ENCODE measurements at places on chromosomes 16 and 17.

- DNase-seq = no peak
Measured at GRCh38 chr16:65289022-65289421, 167.2 kb upstream of the CDH11 start.

DNA sequence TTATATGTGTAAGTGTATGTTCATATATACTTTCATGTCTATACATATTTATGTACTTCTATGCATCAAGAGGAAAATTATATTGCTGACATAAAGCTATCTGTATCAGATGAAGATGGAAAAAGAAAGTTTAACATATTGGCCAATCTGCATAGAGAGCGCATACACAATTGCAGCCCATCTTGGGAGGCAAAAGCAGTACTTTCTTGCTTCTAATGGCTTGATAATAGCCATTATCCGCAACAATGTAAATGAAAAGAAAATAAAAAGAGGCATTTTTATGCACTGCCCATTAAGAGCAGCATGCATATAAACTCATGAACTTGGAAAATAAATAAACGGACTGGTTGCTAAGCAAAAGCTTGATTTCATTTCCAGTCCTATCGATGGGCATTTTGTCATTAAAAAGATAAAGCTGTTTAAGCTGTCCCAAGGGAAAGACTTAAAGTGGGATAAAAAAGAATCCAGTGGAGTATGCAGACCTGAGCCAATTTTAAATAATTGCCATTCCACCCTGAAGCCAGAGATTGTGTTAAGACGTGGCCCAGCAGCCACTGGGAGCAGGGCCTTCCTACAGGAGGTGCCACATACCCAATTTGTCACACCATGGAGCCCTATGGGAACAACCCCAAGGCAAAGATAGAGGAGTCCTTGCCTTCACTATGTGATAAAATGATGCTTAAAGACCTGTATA is 183.6 kb upstream of the CDH11 start:
- no peak for DNase-seq

DNA sequence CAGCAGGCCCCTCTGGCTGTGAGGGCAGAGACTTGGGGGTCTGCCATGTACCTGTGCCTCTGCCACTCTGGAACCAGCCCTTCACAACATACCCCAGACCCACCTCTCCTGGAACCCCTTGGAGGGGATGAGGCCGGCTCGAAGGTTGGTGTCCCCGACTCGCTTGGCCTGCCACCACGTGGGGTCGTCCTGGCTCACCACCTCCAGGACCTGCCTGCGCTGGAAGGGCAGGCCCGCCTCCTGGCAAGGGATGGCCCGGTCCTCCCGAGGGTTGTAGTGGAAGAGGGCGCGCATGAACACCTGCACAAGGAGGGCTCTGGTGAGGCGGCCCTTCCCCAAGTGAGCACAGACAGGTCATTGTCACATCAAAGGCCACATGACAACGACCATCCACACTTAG is 12.2 kb downstream of the MPP3 start:
- DNase-seq = no peak

- no peak for DNase-seq
Measured at GRCh38 chr16:9438991-9439390, 347.5 kb downstream of the HAPSTR1 start.

- DNase-seq = no peak
Measured at GRCh38 chr17:53428913-53429312, 393.8 kb upstream of the KIF2B start.

GRCh38 chr17:74737299-74738050 is 419 bp downstream of the RAB37 start:
- peak; percentile 55 for DNase-seq

GRCh38 chr17:36647636-36648035 is 46.3 kb downstream of the MRM1 start:
- no peak for DNase-seq

GRCh38 chr16:27795992-27796614 is 246.2 kb downstream of the KATNIP start:
- DNase-seq = peak; percentile 2

DNA sequence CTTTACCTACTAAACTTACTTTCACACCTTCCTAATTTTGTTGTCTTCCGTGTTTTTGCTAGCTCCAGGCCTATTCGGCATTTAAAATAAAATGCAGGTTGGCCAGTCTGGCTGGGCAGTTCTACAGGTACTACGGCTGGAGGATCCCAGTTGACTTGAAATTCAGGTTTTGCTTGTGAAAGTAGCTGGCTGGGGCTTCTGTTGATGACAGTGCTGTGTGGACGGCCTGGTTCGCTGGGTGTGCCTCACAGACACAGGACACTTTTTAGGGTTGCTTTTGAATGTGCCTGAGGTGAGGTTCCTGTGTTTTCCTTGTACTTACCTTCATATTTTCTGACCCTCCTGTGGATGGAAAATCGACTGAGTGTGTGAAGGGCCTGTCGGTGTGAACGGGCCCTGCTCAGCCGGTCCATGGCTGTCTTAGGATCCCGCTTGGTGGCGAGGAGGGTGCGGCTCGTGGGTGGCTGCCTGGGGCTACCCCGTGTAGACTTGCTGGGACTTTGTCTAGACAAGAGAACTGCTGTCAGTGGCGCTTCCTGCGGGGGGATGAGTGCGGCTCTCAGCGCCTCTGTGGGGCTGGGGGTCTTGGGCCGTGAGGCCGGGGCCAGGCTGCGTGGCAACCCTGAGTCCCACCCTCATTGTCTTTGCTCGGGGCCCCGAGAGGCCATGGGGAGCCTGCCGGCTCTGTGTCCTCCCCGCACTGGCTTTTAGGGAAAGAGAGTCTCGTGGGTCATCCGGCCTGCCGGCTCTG is 18.7 kb upstream of the ZNF750 start:
- peak; percentile 41 for DNase-seq

DNA sequence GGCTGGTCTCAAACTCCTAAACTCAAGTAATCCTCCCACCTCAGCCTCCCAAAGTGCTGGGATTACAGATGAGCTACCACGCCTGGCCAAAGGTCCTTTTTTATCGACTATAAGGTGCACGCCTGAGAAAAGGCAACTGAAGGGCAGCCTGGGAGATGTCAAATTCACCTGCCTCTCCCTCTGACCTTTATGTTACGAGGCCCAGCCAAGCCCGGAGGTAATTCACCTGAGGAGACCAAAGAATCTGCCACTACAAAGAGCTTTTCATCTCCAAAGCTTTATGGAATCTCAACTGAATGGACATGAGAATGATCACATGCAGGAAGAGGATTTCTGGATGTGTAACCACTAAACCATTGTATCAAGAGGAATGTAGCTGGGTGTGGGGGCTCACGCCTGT is 37.2 kb downstream of the LYRM1 start:
- DNase-seq = no peak

- DNase-seq = no peak
Measured at GRCh38 chr17:46815474-46816353, 2.8 kb downstream of the WNT3 start.

DNA sequence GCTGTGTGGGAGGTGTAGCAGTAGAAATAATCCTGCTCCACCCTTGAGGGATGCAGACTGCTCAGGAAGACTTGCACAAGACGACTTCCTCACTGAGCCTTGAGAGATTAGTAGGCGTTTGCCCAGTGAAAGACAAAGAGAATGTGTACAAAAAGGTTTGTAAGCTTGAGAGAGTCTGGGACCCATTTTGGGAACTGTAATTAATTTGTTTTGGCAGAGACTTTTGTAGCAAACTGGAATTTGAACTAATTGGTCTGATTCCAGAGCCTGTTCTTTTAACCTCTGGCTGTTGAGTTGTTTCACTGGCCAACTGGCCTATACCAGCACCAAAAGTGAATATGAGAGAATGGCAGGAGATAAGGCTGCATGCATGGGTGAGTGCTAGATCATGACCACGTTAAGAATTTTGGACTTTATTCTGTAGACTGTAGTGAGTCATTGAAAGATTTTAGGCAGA is 75.5 kb downstream of the AATF start:
- no peak for DNase-seq

DNA sequence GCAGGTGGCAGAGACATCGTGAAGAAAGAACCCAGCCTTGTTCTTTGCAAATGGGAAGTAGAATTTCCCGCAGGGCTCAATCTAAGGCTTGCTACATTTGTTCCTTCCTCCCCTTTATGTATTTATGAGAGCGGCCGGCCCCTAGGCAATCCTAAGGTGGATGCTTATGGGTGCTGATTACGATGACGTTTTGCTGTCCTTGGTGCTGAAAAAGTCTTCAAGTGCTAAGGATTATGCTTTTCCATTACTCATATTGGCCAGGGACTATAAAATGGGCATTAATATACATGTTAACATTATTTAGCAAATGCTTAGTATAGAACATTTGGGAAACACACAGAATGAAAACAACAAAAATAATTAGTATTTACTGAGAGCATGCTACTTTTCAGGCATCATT is 313.3 kb upstream of the XYLT1 start:
- DNase-seq = no peak

DNA sequence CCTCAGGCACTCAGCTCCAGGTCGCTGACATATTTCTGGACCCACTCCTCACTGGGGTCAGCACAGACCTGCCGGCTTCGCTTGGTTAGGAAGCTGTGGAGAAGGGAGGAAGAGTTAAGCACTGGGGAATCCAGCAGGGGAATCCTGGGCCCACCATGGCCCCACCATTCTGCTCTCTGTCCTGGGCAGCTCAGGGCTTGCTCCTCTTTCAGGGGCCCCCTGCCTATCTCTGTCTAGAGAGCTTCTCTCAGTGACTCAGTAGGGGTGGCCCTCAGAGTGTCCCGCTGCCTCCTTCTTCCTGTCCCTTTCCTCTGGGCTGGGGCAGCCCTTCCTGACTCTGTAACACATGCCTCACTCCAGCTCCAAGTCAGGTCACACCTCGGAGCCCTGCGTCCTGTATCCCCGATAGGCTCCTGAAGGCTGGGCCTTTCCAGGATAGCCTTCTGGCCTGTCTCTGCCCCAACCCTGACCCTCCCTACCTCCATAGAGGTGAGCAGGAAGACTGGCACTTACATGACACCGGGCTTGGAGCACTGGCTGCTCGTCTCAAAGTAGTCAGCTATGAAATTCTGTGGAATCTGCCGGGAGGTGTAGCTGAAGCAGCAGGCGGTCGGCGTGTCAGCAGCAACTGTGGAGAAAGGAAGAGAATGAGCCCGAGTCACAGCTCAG is 1.1 kb downstream of the CCL3 start:
- no peak for DNase-seq

- no peak for DNase-seq
Measured at GRCh38 chr17:64638552-64639203, 23.4 kb downstream of the SMURF2 start.

DNA sequence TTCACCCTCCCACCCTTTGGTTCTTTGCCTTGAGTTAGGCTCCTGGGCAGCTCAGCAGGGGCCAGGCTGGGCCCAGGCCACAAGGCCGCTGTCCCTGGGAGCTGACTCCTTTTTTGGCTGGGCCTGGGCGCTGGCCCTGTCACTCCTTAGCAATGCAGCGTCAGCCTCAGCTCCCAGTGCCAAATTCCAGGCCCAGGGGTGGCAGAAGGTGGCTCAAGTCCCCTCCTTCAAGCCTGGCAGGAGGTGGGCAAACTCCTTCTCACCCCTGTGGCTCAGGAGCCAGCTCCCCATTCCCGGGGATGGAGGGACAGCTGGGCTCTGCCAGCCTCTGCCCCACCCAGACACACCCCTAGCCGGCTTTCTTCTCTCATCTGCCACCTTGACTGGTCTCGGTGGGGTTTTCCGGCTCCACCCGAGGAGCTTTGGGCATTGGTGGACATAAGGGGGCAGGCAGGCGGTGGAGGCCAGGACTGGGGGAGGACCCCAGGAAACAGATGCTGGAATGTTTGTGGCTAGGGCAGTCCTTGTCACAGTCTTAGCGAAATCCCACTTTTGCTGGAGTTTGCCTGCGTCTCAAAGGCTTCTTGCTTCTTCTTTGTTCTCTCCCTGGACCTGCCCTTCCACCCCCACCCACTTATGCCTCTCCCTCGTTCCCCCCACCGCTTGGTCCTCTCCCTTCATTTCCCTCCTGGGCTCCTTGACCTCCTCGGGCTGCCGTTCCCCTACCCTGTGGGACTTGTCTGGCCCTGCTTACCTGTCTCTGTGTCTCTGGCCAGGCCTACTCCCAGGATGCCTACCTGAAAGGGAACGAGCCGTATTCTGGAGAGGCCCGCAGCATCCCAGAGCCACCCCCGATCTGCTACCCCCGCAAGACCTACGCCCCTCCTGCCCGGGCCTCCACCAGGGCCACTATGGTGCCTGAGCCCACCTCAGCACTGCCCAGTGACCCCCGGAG is 37.4 kb downstream of the ARHGAP23 start:
- no peak for DNase-seq

GRCh38 chr16:72923757-72924156 is 124.2 kb downstream of the ZFHX3 start:
- DNase-seq = no peak

DNA sequence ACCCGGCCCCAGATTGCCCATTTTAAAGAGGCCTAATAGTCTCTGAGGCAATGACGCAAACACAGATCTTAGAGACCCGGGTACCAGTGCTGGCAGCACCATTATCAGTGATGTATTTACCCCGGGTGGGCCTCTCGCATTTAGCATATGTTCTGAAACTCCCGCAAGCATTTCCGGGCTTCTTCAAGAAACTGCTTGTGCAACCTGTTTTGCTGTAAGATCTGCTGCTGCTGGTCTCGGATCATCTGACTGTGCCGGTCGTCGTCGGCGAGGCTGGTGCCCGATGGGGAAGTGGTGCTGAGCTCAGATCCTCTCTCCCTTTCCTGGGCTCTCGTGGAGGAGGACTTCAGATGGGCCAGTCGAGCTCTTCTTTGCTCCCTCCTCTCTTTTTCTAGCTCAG is 12.5 kb downstream of the CEP295NL start:
- peak; percentile 54 for DNase-seq

GRCh38 chr16:2308089-2308962 is 32.2 kb downstream of the ABCA3 start:
- DNase-seq = no peak

GRCh38 chr16:87406495-87407088 is 14.5 kb downstream of the MAP1LC3B start:
- no peak for DNase-seq

- DNase-seq = no peak
Measured at GRCh38 chr16:1008085-1008484, 26.5 kb downstream of the SOX8 start.

DNA sequence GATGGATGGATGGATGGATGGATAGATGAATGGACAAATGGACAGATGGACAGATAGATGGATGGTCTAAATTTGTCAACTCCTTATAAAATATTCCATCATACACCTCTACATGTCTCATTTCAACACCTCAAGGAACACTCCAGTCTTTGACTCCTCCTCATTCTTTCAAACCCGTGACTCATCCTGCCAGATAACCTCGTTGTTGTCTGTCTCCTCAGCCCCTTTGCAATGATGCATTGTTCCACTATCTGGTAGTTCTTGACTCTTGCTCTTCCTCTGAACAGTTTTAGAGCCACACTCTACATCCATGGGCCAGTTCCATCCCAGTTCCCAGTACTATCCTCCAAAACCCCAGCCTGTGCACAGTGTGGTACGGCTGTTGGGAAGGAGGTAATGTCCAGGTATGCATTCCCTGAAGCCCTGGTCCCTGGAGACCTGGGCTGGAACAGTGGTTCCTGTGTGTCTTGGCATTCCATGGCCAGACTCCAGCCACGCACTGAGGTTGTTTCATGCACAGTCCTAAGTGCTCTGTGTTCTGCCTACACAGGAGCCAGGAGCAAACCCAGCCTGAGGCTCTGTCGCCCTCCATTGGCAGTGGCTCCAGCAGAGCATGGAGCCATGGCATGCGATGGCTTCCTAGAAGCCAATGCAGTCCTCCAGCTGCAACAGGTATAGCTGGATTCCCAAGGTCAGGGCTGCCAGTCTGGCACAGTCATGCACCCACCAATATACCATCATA is 105.7 kb downstream of the C17orf67 start:
- DNase-seq = no peak

GRCh38 chr16:85557971-85558657 is 55.0 kb upstream of the GSE1 start:
- peak; percentile 43 for DNase-seq
